A549 (cell line): ENCODE measurements at places on chromosomes 2 and 18. TPM values are rescaled to one million over a fixed set of nuclear protein-coding genes. Genes with fewer than 3 reads are reported as not detected.

TMEM163 gene
- polyA plus RNA-seq: 0.07 TPM in 1 of 3 replicates, not detected in the others

MAPK4 gene
- 0.01 to 0.04 TPM (median 0.03 TPM) in 3 replicates for polyA plus RNA-seq

CFC1 gene
- not detected in 3 replicates for polyA plus RNA-seq

SPRED2 gene
- 18.9 to 22.6 TPM (median 20.6 TPM) in 3 replicates for polyA plus RNA-seq

ABCG8 gene
- polyA plus RNA-seq: not detected in 3 replicates

NOTO gene
- 0.03 to 0.07 TPM (median 0.04 TPM) in 3 replicates for polyA plus RNA-seq

BMP10 gene
- not detected in 3 replicates for polyA plus RNA-seq

NT5C1B gene
- polyA plus RNA-seq: not detected in 3 replicates

ATP6V1C2 gene
- polyA plus RNA-seq: 0.08 to 0.18 TPM (median 0.09 TPM) in 3 replicates

TUBB8B gene
- not detected in 3 replicates for polyA plus RNA-seq

CPLX4 gene
- not detected in 3 replicates for polyA plus RNA-seq

SEH1L gene
- 31.6 to 36.2 TPM (median 32.7 TPM) in 3 replicates for polyA plus RNA-seq

TEKT4 gene
- polyA plus RNA-seq: not detected in 3 replicates

DSG1 gene
- not detected in 3 replicates for polyA plus RNA-seq

ACMSD gene
- polyA plus RNA-seq: not detected in 3 replicates

CTNNA2 gene
- polyA plus RNA-seq: 0.53 to 0.94 TPM (median 0.72 TPM) in 3 replicates

PPIL3 gene
- polyA plus RNA-seq: 27.5 to 30.3 TPM (median 29.0 TPM) in 3 replicates

FARSB gene
- polyA plus RNA-seq: 41.0 to 50.4 TPM (median 42.1 TPM) in 3 replicates

GALNT5 gene
- 2.3 to 3.2 TPM (median 2.9 TPM) in 3 replicates for polyA plus RNA-seq

USP37 gene
- 5.1 to 5.3 TPM (median 5.2 TPM) in 3 replicates for polyA plus RNA-seq

SCG2 gene
- polyA plus RNA-seq: 0.42 to 0.84 TPM (median 0.76 TPM) in 3 replicates

SERPINB8 gene
- polyA plus RNA-seq: 3.4 to 3.5 TPM (median 3.5 TPM) in 3 replicates

C2orf80 gene
- polyA plus RNA-seq: not detected in 3 replicates

CNTNAP5 gene
- polyA plus RNA-seq: not detected in 3 replicates

UGT1A8 gene
- 0.05 to 0.25 TPM in 2 of 3 replicates, not detected in the other for polyA plus RNA-seq

CIAO1 gene
- 83.2 to 88.4 TPM (median 87.6 TPM) in 3 replicates for polyA plus RNA-seq

C2orf66 gene
- 0.05 to 0.08 TPM in 2 of 3 replicates, not detected in the other for polyA plus RNA-seq

CCDC195 gene
- not detected in 3 replicates for polyA plus RNA-seq

FIGN gene
- polyA plus RNA-seq: 1.8 to 1.9 TPM (median 1.9 TPM) in 3 replicates

ACTR1B gene
- 33.5 to 42.0 TPM (median 37.6 TPM) in 3 replicates for polyA plus RNA-seq

ANKRD30B gene
- polyA plus RNA-seq: not detected in 3 replicates

TMEM150A gene
- polyA plus RNA-seq: 8.0 to 10.9 TPM (median 10.6 TPM) in 3 replicates

ABCB11 gene
- 0.01 to 0.03 TPM in 2 of 3 replicates, not detected in the other for polyA plus RNA-seq

KCNIP3 gene
- polyA plus RNA-seq: 0.70 to 0.94 TPM (median 0.84 TPM) in 3 replicates

ZNF892 gene
- polyA plus RNA-seq: 0.72 to 0.84 TPM (median 0.79 TPM) in 3 replicates
